Activated CD8-positive, alpha-beta memory T cell treated with anti-CD3 and anti-CD28 coated beads, Interleukin-2, amount 10 ng/mL, durations not matched to agents 7 days and 5 days (primary cell): ENCODE measurements at places on chromosomes 1 and 21.

- no peak for DNase-seq
Observed at GRCh38 chr1:22119626-22120468, 23.1 kb downstream of the WNT4 start.

DNA sequence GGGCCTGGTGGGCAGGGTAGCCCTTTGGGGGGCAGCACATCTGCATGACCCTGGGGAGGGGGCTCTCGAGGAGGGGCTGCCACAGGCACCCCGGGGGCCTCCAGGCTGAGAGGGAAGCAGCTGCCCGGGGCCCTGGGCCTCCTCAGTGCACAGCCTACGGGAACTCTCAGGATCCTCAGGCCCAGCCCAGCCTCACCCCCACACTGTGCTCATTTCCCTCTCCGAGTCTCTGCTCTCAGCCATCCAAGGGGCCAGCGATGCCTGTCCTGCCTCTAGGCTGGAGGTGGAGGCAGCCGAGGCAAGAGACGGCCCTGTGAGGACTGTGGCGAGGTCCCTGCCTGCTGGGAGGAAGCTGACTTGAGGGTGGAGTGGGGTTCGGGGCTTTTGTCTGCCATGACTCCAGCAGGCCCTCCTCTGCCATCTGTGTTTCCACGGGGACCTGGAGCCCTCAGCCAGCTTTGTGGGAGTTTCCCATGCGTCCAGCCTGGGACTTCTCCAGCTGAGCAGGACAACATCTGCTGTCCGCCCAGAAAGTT is 7.2 kb upstream of the PLEKHG5 start:
- no peak for DNase-seq

DNA sequence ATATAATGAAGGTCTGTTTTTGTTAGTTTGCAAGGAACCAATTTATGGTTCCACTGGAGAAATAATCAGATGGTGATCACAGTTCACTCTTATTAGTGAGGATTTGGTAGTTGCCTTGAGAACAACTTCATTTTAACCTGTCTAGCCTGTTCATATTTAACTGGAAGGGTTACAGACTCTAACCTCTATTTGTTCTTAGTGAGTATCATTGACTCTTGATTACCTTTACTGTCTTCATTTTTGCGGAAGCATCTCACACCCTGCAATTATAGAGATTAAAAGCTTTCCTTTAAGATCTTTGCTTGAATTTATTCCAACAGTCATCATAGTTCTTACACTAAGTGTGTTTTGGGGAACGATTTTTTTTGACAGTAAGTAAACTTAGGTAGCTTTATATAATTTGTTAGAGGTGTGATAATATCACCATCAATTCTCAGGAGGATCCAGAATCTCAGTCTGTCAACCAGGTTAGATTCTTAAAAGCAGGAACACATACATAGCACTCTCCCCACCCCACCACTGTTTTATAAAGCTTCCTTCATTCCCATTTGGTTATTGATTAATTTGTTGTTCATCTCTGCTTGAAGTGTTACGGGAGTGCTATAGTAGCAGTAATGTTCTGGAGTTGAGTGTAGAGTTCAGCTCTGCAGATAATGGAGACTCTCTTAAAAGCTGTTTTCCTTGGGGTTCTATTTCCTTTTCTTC is 30.1 kb downstream of the B3GALT2 start:
- DNase-seq, result no peak

- no peak for DNase-seq
Observed at GRCh38 chr1:53981220-53981619, 35.1 kb downstream of the LRRC42 start.

DNA sequence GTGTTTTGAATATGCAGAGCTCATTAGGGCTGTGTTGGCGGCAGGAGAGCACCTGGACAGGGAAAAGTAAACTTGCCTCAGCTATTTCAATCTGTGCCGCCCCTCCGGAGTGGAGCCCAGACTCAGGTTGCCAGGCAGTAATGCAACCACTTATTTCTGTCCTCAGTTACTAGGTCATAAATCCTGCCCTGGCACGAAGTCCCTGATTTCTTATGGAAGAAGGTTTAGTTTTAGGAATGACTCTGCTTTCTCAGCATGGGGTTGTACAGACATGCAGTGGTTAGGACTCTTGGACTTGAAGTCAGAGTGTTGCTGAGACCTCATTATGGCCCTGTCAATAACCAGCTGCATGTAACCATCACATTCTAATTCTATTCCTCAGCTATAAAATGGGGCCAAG is 98.3 kb upstream of the FGGY start:
- DNase-seq, result no peak

GRCh38 chr1:118485757-118486156 is 300.7 kb upstream of the SPAG17 start:
- no peak for DNase-seq

DNA sequence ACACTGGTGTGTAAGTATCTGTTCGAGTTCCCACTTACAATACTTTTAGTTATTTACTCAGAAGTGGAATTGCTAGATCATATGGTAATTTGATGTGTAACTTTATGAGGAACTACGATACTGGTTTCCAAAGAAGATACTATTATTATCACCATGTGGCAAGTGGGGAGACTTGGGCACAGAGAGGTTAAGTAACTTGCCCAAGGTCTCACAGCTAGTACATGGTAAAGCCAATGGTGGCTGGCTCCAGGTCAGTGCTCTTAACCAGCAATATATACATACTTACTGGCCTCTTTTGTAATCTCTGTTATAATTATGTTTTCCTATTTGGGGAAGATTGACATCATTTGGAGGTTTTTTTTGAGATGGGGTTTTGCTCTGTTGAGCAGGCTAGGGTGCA is 138.9 kb upstream of the HNRNPU start:
- DNase-seq, result no peak

DNA sequence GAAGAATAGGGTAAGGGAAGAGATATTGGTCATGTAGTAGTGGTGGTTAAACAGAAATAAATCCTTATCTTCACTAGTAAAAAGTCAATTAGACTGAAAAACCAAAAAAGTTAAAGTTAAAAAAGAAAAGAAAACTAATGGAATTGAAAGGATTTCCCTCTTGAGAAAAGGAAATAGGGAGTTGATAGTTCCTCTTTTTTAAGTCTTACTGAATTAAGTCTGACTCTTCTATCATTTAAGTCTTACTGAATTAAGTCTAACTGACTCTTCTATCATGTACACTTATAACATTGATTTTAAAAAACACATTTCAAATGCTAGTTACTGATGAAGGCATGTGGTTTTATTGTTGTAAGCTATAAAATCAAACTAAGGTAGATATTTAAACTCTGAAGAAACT is 49.5 kb upstream of the TENT5C start:
- no peak for DNase-seq

DNA sequence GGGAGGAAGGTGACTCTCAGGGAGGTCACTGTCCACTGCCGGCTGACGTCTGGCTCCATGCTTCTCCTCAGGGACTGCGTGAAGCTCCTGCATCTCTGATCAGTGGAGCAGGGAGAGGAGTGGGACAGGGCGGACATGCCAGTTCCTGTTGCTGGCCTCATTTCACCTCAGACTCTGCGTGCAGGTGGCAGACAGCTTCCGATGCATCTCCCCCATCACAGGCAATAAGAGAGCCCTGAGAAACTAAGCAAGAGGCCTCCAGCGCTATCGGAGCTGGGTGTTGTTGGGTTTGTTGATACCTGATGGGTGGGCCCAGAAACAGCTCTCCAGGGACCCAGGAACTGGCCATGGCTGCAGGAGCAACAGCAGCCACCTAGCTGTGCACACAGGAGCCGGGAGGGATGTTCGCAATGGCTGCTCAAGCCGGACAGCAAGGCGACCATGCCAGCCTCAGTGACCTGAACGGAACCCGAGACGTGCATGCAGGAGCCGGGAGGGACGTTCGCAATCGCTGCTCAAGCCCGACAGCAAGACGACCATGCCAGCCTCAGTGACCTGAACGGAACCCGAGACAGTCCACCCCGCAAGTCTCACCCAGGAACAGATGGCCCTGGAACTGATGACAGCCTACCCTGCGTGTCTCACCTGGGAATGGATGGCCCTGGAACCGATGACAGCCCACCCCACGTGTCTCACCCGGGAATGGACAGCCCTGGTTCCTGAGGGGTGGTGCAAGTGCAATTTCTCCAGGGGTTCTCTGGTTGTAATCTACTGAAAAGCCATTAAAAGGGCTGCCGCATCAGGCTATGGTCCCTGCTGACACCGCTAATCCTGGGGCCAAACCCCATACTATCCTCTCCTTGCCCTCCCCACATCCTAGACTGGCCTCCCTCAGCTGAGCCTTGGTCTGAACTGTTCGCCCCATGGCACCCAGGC is 14.2 kb upstream of the PCBP3 start:
- DNase-seq, result no peak

DNA sequence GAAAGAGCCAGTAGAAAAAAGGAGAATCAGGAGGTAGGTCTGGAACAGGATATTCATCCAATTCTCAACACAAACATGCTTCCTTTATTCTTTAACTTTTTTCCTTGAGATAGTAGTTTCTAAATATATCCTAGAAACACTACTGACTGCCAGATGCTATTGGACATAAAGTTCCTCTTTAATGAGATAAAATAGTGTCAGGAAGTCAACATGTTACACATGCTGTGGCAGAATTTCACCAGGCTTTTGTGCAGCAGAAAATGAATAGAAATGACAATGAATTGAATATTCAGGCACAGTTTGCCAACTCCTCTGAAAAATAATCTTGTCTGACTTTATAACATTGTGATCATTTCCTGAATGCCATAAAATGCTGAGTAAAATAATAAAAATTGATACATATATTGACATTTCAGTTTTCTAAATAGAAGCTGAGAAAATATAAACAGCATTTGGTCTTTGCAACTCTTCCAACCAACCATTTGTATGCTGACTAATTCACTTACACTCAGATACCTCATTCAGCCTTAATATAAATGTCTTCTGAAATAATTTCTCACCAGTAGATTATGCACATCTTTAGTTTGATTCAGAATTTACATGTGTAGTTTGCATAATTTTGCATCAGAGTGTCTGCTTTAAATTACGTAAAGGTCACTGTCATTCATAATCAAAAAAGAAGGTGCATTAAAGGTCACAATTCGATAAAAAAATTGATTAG is 486.1 kb upstream of the ADGRL2 start:
- no peak for DNase-seq

- DNase-seq, result no peak
Observed at GRCh38 chr1:233639611-233640010, 25.7 kb downstream of the KCNK1 start.

DNA sequence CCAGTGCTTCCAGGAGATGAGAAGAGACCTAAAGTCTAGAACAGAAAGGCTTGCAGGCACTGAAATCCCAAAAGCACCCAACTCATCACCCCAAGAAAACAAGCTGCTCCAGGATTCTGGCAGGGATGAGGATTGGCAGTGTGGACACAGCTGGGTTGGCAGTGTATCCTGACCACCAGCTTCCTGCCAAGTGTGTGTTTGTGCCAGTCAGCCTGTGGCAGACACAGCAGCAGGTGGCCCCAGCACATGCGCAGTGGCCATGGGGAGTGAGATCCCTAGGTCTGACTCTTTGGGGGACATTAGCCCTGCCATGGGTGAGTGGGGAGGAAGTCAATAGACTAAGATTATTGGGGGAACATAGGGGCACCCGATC is 8.7 kb upstream of the SNAPIN start:
- no peak for DNase-seq
